Fibroblast of lung (primary cell): ENCODE measurements at places on chromosomes 5 and 9.

- DNase-seq: no peak
These were observed 301.5 kb downstream of the SEMA5A start for GRCh38 chr5:9244417-9244816.

- no peak for DNase-seq
These were observed 5.1 kb downstream of the MYMK start for GRCh38 chr9:133519693-133520092.

- no peak for DNase-seq
These were observed 79.3 kb downstream of the CACNA1B start for GRCh38 chr9:137956688-137957385.

DNA sequence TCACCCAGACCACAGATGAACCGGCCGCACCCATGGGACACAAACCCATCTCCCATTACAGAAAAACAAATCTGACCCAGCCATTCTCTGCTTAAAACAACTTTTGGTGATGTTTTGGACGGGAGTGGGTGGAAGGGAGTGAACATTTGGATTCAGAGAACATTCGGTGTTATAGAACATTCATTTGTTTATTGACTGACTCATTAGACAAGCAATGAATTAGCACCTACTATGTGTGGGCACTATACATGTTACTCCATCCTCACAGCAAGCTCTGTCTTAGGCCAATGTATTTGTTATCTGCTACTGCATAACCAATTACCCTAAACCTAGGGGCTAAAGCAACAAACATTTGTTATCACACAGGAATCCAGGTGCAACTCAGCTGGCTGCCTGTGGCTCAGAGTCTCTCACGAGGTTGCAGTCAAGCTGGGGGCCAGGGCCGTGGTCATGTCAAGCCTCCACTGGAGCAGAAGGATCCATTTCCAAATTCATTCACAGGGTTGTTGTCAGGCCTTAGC lies 5.1 kb upstream of the ERGIC1 start:
- peak; percentile 39 for DNase-seq

DNA sequence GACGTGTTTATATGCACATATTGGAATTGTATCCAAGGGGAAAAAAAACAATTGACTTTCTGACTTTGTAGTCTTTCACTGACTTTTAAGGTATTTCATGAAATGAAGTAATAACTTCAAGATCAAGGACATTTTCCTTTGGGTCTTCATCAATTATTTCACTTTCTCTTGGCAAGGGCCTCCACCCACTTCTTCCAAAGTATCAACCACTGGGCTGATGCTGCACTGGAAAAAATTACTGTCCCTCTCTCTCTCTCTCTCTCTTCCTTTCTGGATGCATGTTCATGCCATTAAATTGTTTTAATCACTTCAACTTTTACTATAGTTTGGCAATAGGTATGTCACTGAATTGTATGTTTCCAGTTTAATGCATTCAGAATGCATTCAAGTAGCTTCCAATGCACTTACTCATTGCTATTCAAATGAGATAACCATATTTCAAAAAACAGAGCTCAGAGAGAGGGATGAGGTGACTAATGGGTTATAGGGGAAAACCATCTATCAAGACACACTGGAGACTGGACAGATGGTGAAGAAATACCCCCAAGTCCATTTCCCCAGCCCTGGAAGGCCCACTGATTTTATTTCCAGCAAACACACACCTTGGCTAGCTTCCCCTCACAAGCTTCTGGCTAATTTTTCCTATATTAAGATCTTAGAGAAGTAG lies 585.3 kb downstream of the EBF1 start:
- DNase-seq: peak; percentile 49

DNA sequence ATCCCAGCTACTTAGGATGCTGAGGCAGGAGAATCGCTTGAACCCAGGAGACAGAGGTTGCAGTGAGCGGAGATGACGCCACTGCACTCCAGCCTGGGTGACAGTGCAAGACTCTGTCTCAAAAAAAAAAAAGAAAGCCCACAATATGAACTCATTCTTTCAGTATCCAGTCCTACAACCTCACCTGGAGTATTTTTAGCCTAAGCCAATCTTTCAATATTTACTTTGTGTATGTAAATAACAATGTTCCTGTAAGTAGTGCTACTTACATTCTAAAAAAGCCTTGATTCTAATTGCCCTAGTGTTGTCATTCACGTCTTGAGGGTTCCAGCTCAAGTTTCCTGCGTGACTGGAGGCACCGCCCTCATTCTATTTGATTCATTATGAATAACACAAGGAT lies 62.0 kb downstream of the BHMT start:
- no peak for DNase-seq

DNA sequence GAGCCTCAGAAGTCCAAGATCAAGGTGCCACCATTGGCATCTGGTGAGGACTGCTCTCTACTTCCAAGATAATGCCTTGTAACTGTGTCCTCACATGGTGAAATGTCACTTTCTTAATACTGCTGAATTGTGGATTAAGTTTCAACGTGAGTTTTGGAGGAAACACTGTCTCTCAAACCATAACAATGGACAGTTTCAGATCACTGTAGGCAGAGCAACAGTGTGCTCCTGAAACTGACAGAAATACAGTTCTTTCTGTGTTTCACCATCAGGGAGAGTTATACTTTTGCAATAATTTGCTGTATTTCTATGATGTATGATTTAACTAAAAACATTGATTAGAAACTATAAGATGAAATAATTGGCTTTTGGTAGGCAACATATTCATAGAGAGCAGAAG lies 1780.5 kb upstream of the CDH6 start:
- no peak for DNase-seq

DNA sequence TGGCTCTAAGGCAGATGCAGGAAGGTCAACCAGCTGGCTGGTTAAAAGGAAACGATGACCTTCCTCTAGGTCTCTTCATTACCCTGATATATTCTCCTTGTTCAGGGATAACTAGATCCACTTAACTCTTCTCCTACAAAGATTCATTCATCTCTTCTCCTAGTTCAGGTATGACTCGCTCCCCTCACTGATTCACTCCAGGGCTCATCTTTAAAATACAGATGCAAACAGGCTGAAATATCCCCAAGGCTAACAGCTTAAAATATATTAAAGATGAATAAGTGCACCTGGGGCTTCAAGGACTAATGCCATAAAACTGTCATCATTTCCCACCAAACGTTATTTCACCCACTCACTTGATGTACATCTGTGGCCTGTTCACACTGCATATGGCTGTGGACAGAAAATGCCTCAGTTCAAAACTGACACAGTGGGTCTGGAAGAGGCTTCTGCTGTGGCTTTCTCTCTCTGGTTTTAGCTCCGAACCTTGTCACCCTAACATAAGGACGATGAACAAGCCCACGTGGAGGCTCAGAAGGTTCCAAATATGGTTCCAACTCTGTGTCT lies 366.9 kb downstream of the DEPDC1B start:
- peak; percentile 59 for DNase-seq

DNA sequence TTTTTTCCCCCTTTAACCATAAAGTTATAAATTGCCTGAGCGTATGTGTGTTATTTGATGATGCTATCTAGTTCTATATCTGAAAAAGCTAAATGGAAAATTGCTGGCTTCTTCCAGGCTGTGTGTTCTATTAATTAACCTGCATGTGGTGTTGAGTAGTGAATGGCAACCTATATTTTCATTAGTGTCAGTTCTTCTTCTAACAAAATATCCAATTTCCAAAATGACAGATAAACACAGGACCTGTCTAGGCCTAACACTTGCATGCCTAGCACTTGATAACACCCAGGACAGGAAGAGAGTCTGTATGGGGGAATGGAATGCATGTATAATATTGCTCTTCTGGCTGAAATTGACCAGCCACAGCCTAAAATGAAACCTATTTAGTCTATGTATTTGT lies 91.7 kb downstream of the CD180 start:
- DNase-seq: no peak

DNA sequence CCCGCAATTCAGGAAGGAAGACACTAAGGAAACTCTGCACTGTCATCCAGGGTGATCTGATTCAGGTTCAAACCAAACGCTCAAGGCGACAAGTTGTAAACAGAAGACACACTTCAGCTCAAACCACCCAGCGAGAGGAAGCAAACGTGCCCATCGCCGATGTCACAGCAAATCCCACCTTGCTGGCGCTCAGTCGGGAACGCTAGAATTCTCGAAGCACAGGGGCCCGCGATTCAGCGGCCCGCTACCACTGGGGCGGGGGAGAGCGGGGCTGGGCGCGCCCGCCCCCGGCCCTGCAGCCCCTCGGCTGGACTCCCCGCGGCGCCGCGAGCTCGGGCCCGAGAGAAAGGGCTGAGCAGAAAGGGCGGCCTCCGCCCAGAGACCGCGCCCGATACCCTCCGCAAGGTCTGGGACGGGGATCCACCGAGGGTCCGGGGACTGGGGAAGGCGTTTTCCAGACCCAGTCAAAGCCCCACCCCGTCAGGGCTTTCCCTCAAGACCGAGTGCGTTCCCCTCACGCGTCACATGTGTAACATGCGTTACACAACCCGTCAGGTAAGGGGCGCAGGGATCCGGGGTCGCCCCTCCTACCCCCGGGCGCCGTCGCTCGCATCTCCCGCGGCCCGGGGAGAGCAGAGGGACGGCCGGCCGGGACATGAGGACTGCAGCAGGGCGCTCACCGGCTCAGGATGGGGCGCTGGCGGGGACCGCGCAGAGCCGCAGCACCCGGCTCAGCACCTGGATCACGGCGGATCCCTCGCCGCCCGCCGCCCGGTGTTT lies 469 bp downstream of the AGTPBP1 start:
- DNase-seq: peak; percentile 9

DNA sequence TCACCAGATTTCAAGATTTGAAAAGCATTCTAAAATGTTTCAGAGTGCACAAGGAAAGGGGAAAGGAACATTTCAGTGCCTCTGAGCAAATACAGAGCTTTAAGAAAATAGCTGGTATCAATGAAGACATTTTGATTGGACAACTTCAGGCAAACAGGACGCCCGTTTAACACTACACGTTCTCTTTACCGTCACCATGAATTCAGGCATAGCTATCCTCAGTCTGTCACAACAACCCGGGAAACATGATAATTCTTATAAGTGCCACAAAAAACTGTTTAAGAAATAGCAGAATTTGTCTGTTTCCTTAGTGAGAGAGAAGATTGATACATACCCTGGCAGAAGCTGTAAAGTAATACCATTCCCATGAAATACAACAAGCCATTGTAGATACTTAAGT lies 392.4 kb upstream of the PDE4D start:
- DNase-seq: no peak

- DNase-seq: peak; percentile 68
These were observed 146.1 kb downstream of the TMEM167A start for GRCh38 chr5:82931110-82931509.

- DNase-seq: no peak
These were observed 211.0 kb downstream of the PIK3R1 start for GRCh38 chr5:68426586-68426985.

- DNase-seq: no peak
These were observed 24.5 kb upstream of the PDZD2 start for GRCh38 chr5:31614151-31615020.

- peak; percentile 52 for DNase-seq
These were observed 4.6 kb upstream of the MYOZ3 start for GRCh38 chr5:150656191-150657132.

DNA sequence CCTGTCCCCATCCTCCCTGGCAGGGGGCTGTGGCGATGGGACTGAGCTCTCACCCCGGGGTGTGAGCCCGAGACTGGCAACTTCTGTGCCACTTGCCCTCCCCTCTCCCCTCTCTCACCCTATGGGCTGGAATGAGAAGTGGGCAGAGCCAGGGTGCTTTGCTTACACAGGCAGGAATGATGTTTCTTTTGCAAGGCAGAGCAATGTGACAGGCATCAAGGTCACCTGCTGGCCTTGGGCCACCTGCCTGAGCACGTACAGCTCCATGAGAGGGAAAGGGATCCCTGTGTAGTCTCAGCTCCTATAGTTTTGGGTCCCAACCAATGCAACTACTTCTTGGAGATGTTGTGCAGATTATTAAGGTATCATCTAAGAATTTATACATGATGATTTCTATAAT lies 252.8 kb upstream of the DAP start:
- DNase-seq: no peak

DNA sequence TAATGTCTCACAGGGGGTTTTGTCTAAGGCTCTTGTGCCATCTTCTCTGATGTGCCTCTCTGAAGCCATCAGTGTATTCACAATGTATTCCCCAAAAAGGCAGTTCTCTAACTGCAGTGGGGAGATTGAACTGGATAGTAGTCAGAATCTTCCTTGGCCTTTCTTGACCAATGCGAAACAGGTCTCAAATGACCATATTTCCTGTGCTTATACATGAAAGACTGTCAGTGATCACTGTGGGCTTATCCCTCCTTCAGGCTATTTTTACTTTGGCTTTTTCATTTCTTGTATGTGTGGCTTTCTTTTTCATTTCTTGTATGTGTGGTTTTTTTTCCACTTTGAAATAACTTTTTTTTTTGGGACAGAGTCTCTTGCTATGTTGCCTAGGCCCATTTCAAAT lies 19.7 kb downstream of the HMGXB3 start:
- no peak for DNase-seq

DNA sequence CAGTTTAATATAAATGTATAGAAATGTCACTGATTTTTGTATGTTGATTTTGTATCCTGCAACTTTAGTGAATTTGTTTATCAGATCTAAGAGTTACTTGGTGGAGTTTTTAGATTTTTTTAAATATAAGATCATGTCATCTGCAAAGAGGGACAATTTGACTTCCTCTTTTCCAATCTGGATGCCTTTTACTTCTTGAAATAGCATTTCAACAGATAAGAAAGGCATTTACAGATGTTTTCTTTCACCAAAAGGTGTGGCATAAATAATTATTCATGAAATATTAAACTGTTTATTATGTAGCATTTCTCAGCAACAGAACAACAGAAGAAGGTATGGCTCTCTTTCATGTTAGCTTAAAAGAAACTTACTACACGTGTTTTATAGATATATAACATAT lies 34.9 kb upstream of the NIPBL start:
- no peak for DNase-seq

GRCh38 chr5:18754201-18754600 lies 1119.9 kb downstream of the TAF11L14 start:
- DNase-seq: no peak

DNA sequence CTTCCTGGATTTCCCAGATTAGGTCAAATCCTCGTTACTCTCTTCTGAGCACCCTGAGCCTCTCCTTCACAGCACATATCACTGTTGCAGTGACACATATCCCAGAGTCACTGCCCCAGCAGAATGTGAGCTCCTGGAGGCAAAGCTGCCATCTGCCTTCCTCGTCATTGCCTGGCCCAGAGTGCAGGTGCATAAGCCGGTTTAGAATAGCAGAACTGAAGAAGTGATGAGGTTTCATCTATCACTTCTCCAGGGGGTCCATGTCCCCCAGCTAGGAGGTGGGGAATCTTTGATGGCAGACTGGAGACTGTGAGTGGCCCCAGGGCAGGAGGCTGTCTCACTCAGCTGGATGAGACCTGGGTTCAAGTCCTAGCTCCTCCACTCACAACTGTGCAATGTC lies 25.8 kb downstream of the NIPAL4 start:
- no peak for DNase-seq

DNA sequence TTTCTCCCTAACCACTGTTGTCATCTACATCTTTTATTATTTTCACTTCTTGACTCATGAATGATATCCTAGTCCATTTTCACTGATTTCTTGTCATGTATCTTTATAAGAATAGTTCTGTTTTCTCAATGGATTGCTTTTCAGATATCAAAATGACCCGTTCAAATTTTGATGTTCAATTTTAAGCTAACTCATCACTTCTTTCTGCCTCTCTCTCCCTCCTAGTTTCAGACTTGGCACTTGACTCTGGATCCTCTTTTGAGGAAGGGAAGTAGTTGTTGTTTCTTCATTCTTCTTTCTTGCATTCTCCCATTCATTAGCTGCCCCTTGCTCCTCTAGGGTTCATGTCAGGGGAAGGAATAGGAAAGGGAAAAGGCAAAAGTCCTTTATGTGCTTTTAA lies 23.7 kb downstream of the CSNK1G3 start:
- DNase-seq: no peak

GRCh38 chr5:7941692-7942091 lies 72.7 kb downstream of the MTRR start:
- no peak for DNase-seq
